Mesenchymal stem cell (in vitro differentiated cells and primary cell): ENCODE measurements at places on chromosomes 7 and 10.

GRCh38 chr10:113121153-113121552, 171.1 kb downstream of the TCF7L2 start:
- no peak for DNase-seq

GRCh38 chr10:121598263-121599249, at the start of gene FGFR2:
Gene FGFR2 (minus strand): TSS chr10:121598444. CDS start chr10:121593817, 4,627 bp downstream.
- DNase-seq = peak; percentile 70

- peak; percentile 55 for DNase-seq
These were observed 9.6 kb downstream of the EPC1 start for GRCh38 chr10:32337350-32337749.

DNA sequence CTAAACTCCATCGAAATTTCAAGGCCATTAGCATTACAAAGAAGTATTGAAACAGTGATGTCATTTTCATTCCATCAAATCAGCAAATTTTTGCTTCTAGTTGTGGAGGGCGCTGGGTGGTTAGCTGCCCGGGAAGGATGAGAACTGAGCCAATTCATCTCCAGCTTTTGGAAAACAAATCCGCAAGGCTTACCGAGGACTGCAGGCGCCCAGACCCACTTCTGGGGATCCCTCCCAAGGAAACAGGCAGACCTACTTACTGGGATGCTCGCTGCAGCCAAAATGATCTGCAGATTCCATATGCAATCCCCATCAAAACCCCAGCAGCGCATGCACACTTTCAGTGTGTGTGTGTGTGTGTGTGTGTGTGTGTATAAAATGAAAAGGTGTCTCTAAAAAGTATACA, 19.2 kb downstream of the TNRC18 start:
- DNase-seq = no peak

GRCh38 chr10:43702213-43702935, 53.7 kb upstream of the ZNF32 start:
- no peak for DNase-seq

GRCh38 chr7:41599760-41600159, 103.1 kb downstream of the INHBA start:
- no peak for DNase-seq

DNA sequence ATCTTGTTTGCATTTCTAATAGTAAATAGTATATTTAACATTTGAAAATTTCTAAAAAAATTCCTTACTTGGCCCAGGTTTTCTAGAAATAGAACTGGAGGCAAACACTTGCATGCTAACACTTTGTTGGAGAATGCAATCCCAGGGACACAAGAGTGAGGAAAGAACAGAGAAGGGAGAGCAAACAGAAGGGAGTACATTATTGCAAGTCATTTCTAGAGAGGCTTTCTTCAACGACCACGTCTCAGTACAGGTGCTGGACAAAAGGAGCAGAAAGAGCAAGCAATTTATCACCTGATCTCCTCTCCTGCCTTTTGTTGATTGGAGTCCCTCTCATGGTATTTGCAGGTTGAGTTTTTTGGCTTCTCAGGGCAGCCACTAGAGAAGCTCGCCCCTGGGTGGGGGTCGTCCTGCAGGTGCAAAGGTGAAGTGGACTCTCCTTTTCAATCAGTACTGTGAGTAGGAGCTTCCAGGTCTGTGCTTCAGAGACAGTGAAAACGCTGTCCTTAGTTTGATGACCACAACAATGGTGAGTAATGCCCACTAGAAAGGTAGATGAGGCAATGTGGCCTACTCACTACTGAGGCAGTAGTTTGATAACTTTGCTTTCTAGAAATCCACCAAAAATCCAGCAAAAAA, 5.2 kb downstream of the CPED1 start:
- no peak for DNase-seq

- DNase-seq = peak; percentile 97
These were observed 24.1 kb downstream of the PDLIM1 start for GRCh38 chr10:95266674-95267095.

DNA sequence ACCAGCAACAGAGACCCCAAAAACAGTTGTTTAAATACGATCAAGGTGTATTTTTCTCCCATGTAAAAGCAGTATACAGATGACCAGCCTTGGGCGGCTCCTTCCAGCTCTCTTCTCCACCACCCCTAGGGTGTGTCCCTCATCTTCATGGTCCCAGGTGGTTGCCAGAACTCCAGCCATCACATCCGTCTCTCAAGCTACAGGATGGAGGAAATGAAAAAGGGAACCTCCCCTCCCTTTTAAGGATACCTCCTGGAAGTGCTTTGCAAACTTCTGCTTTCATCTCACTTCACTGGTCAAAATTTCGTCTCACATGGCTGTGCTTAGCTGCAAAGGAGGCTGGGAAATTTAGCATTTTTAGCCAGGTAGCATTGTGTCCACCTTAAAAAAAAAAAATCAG, 59.3 kb downstream of the C10orf105 start:
- DNase-seq = no peak

GRCh38 chr10:26336979-26337378, 101.2 kb upstream of the APBB1IP start:
- DNase-seq = no peak

GRCh38 chr10:3452173-3452626, 279.6 kb upstream of the PITRM1 start:
- peak; percentile 97 for DNase-seq

GRCh38 chr7:47751043-47751442, 169.1 kb upstream of the TNS3 start:
- DNase-seq = no peak

- no peak for DNase-seq
These were observed 103.7 kb downstream of the KCNMA1 start for GRCh38 chr10:77533887-77534278.

DNA sequence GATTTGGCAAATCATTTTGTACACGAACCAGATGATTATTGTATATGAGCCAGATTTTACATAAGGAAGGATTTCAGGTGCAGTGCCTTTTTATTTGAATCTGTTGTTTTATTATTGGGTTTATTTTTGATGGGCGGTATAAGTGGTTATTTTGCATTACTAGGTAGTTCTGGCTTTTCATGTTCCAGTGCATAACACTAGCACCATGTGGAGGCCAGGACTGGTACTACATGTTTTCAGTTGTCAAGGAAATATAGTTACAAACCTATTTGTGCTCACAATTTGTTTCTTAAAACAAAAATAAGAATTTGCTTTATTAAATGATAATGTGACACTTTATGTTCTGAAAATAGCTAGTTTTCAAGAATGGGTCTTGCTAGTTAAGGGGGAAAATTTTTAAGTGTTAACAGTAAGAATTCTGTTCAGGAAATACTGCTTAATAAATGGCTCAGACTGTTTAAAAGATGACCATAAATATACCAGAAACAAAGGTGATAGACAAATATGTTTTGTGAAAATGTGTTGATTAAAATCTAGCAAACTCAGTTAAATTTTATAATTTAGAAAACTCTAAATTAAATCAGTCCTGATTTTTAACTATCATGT, 7.1 kb upstream of the SEMA3E start:
- peak; percentile 66 for DNase-seq

DNA sequence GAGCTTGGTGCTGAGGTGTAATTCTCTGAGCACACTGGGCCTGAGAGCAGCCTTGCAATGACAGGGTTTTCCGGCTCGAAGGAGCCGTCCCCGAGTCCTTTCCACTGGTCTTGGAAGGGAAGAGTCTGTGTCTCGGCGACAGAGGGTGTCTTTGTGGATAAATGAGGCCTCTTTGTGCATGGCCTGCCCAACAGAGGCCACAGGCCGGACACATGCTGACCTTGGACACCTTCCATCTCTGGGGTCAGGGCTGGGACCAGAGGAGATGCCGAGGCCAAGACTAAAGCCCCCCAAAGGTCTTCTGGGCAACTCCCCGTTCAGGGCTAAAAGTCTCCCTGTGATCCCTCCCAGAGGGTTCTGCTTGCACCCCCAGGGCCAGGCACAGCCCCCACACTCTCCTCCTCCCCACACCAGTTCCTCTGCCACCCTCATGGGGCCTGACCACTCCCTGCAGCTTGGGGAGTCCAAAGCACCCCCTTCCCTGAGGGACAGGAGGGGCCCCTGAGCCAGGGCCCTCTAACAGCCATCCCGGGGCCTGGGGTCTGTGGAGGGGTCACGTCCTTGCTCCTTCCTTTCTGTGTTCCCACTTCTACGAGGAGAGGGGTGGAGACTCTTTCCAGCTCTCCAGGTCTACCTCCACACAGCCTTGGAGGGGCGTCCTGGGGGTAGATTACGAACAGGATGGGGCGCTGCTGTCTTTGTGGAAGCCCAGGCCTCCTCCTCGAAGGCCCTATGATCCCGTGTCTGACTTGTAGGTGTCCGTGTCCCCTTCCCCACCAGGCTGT, 130.6 kb upstream of the FAM20C start:
- no peak for DNase-seq

GRCh38 chr10:43942096-43942850, 293.6 kb upstream of the ZNF32 start:
- no peak for DNase-seq

DNA sequence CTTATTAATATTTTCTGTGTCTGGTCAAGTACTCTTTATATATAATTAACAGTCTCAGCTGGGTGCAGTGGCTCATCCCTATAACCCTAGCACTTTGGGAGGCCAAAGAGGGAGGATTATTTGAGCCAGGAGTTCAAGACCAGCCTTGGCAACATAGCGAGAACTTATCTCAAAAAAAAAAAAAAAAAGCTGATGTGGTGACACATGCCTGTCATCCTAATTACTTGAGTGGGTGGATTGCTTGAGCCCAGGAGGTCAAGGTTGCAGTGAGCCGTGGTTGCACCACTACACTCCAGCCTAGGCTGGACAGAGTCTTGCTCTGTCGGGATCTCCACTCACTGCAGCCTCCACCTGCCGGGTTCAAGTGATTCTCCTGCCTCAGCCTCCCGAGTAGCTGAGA, 6.7 kb upstream of the ELOVL3 start:
- DNase-seq = no peak

GRCh38 chr10:47425813-47426419, 41.8 kb upstream of the ZNF488 start:
- no peak for DNase-seq

- DNase-seq = no peak
These were observed 45.4 kb downstream of the FOXP2 start for GRCh38 chr7:114460021-114460420.

- DNase-seq = peak; percentile 24
These were observed 673 bp downstream of the NDUFB8 start for GRCh38 chr10:100528921-100529474.

DNA sequence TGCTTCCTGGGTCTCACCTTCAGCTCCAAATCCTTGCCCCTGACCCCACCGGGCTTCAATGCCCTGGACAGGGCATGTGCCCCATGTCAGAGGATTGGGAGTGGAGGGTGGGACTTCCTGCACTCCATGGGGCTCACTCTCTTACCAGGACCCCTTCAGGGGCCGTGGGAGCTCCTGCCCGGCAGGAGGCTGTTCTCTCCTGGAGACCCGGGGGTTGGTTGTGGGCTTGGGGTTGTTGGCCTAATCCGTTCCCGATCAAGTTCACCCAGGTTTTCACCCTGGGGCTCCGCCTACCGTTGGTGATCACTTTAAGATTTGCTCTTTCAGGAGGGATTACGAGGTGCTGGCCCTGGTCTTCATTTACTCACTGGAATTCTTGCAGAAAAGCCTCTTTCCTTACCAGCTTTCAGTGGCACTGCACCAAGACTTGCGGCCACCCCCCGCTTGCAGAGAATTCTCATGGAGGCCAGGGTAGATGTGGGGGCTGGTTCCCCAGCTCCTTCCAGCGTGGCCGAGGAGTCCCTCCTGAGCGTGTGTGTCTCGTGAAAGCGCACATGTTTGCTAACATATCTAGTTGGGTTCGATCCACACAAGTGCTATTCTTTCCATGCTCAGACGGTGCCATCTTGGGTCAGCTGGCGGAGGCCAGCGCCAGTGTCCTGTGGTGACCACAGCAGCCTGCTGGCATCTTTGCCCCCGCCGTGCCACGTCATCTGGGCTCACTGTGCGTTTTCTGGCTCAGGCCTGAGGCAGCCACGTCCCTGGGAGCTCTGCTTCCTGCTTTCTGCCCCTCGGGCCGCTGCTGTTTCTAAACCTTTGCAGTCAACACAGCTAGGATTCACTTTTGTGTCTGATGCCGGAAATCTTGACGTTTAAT, 15.6 kb downstream of the PWWP2B start:
- DNase-seq = no peak

DNA sequence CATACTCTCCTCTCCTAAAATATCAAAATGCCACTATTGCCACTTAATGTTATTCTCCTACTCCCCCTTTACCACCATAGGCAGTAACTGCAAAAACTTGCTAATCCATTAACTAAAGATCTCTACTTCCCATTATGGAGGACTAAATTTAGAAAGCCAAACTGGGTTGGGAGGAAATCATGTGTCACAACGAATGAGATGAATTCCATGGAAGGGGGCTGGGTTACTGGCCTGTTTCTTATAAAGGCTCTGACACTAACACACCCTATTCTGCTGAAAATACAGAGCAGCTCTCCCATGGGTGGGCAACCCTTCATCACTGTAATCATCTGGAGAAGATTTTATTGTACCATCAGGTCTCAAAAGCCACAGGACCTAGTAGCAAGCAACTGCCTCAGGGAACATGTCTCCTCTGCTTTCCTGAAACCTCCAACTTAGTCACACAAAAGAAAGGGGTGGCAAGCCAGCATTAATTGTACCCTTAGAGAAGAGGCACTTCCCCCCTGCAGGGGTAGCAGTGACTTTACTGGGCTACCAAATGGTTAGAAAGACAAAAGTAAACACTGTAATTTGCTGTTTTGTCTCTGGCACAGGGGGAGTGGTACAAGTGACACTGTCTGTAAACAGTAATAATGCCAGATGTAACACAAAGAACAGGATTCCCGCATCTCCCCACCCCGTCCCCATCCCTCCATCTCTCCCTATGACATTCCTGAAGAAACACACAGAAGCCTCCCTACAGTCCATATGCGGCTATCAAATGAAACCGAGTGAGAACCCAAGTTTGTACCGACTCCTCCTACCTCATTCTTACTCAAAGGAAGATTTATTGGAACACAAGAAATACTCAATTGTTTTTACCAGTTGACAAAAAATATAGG, 81.6 kb downstream of the ARMH3 start:
- DNase-seq = peak; percentile 45

GRCh38 chr10:122515588-122516231, 44.8 kb upstream of the DMBT1 start:
- no peak for DNase-seq

DNA sequence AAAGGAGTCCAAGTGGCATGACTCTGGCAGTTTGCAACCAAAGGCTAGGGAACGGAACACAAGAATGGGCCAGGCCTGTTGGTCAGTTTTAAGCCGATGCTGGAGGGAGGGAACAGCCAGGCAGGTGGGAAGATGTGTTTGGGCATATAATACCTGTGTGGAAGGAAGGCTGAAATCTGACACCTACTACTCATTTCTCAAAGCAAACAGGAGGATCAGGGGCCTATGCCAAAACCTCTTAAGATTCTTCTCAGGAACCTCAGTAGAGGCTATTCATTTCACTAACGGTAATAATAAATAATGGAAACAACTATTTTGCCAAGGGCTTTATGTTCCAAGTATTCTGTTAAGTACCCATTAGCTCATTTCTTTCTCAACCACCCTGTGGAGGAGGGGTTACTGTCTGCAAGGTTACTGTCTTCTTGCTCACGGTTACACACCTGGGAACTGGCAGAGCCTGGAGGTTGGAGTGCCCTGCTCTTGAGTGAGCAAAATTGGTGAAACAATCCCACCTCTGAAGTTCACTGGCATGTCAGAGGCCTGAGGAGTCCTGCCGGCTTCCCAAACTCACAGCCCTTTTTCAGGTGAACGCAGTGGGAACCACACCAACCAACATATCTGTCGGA, 35.5 kb downstream of the GOT1 start:
- no peak for DNase-seq
